Activated CD4-positive, alpha-beta T cell treated with anti-CD3 and anti-CD28 coated beads, Interleukin-2, amount 50 U/mL, for 24 hours (primary cell): ENCODE measurements at places on chromosomes 12 and 14.

DNA sequence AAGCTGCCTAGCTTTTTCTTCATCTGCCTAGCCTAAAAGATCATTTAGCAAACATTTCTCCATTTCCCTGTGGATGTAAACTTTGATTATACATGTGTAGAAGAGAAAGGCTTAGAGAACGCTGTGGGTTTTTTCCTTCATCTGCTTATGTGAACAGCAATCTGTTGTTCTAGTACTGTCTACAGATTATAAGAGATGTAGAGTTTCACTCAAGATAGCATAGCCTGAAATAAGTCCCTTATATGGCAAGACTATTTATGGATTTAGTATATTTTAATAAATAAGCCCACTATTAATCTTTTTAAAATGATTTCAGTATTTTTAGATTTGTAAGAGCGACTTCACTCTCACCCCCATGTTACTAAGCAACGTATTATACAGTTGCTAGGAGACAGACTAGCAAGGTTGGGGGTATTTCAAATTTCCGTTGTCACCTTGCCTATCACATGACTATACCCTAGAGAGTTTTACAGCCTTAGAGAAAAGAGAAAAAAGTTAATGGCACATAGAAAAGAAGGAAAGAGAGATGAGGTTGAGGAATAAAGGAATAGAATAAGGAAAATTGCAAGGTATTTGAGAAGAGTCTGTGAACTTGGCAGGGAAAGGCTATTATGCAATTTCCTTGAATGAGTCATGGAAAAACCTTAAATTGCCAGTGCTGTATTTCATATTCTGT, 12.2 kb upstream of the TUBA1A start:
- peak; percentile 12 for DNase-seq

DNA sequence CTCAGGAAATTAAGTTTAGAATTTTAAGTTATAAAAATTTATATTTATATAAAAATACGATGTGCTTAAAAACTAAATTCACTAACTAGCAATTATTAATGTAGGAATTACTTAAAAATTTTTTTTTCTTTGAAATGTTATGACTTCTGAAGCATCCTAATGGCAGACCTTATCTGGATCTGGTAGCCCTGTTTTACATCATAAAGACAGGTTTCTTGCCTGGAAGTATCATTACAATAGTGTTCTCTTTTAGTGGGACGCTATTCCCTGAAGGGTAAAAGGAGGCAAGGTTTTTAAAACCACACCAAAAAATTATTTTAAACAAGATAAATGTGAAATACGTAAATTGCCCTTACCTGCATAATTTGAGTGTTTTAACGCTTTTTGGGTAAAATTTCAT, 2.1 kb downstream of the WDR20 start:
- DNase-seq = no peak

- DNase-seq = no peak
Observed at GRCh38 chr12:46548605-46549071, 176.1 kb upstream of the SLC38A2 start.

- no peak for DNase-seq
Observed at GRCh38 chr12:45298721-45299692, 83.1 kb downstream of the ANO6 start.

DNA sequence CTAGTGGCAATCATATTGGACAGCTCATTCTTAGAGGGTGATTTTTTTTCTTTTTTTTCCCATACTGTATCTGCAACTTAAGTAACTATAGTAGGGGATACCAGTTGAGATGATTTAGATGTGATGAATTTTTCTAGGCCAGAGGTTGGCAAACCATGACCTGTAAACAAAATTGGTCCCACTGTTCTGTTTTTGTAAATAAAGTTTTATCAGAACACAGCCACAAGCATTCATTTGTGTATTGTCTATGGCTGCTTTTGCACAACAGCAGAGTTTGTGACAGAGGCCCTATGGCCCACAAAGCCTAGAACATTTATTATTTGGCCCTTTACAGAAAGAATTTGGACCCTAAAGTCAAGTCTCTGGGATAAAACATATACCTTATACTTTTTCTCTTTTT, 11.4 kb downstream of the ARF6 start:
- DNase-seq = no peak

DNA sequence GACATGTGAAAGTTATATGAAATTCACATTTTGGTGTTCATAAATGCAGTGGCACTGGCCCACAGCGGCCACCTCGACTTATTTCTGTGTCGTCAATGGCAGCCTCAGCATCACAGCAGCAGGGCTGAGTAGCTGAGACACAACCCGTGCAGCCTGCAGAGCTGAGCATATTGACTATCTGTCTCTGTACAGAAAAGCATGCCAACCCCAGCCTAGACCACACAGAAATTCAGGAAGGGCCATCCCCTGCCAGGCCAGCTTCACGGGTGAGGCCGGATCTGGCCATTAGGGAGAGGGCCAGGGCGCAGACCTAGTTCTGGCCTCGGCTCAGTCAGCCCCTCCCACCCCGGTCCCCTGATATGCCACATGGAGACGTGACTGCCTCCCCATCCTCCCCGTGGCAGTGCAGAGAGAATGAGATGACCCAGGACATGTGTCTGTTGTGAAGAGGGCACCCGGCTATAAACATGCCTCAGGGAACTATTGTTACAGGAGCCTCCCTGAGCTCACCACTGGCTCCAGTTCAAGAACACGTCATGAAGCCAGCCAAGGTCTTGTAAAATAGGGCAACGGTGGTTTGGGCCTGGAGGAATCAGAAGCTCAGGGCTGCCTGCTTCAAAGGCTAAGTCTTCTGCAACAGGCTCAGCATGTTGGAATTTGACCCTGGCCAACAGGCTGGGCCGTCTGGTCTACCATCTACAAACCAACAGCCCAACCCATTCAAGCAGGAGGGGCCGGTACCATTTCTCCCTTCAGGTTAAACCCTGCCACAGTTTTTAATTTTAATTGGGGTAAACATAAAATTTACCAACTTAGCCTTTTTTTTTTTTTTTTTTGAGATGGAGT, 25.5 kb downstream of the SCARB1 start:
- DNase-seq = no peak

- no peak for DNase-seq
Observed at GRCh38 chr12:109625131-109625559, 51.6 kb downstream of the MVK start.

DNA sequence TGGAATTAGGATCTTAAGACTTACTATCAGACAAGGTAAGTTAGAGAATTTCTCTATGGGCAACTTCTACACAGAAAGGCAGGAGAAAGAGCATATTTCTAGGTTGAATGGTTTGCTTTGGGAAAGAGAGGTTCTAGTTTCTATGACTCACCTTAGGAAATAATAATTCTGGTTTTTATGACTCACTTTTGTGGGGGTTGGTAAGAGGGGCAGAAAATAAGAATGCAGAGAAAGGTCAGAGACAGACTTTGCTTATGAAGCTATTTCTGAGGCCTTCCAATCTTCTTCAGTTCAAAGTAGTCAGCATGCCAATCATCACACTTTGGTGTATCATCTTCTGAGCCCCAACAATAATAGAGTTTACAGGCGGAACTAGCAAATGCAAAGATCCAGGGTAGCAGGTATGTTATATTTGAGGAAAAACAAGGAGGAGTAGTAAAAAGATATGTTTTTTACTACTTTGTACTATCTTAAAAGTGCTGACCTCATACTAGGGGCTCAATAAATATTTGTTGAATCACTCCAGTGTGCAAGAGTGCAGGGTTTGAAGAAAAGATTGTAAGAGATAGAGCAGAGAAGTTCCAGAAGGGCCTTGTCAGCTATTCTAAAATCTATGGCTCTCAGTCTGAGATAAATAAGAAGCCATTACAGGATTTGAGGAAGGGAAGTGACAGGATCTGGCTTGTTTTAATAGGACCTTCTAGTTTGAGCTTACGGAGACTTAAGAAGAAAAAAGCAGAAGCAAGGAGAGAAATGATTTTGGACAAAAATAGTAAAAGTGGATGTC, 56.7 kb upstream of the LRFN5 start:
- no peak for DNase-seq

- no peak for DNase-seq
Observed at GRCh38 chr14:76777721-76778120, 16.5 kb downstream of the VASH1 start.

DNA sequence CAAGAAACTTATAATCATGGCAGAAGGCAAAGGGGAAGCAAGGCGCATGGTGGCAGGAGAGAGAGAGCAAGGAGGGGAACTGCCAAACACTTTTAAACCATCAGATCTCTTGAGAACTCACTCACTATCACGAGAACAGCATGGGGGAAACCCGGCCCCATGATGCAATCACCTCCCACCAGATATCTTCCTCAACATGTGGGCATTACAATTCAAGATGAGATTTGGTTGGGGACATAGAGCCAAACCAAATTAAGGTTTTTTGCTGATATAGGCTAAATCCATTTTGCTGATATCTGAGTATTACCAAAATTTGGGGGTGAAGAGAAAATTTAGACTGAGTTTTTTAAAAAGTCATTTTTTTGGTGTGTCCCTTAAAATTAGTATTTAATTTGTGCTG, 54.9 kb upstream of the TMX1 start:
- DNase-seq = no peak

- no peak for DNase-seq
Observed at GRCh38 chr12:114767906-114768722, 84.1 kb upstream of the TBX3 start.

DNA sequence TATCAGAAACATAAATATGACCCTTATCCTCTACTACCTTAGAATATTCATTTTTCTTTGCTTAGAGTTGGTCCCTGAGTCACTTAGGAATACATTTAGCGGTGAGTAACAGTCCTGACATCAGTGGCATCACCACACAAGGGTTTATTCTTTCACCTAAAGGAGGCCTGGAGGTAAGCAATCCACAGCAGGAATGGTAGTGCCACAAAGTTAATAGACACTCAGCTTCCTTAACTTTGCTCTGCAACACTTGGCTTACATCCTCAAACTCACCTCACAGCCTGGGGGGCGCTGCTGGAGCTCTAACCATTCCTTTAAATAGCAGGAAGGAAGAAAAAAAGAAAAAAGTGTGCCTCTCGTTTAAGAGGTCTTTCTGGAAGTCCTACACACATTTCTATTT, 29.1 kb downstream of the BBOF1 start:
- DNase-seq = no peak

- peak; percentile 14 for DNase-seq
Observed at GRCh38 chr12:76144245-76144549, 59.7 kb upstream of the NAP1L1 start.

DNA sequence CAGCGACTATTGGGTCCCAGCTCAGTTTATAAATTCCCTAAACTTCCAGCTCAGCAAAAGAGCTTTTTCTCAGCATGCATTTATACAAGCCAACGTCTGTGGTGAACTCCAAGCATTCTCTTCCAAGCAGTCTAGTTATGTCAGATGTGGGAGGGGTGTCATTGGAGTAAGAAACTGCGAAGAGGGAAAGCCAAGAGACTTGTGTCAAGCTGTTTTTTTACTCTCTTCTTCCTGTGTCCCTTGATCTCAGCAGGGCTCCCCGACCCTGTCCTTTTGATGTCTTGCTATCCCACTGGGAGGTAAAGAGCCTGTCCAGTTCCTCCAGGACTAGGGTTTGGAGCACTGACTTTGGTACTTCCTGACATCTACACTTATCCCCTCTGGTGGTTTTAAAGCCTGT, 69.0 kb downstream of the PPM1H start:
- DNase-seq = no peak

DNA sequence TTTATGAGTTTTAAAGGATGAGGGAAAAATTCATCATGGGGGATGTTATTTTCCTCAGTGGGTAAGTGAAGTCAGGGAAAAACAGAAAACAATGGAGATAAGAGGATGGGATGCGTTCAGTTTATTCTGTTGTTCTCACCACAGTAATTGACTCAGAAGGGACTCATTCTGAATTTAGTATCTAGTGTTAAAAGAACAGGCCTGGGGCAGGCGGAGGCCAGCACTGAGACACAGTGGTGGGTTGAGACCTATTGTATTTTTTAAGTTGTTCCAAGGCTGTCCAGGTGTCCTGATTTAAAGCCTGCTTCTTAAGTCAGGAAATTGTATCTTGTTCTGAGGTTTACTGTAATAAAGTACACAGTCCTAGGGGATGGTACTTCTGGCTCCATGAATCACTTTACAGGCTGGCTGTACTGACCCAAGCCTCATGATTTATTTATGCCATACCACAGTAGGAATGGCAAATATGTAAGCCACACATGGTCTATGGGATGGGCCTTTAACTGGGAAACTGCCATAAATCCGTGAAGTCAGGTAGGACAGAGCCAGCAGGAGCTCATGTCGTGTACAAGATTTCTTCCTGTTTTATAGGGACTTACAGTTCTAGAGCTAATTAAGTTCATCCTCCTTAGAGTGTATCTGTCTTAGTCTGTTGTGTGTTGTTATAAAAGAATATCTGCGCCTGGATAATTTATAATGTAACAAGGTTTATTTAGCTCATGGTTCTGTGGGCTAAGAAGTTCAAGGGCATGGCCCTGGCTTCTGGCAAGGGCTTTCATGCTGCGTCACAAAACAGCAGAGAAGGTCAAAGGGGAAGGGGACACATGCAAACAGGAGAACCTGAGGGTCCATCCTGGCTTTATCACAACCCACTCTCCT, 244.1 kb downstream of the FBXL14 start:
- no peak for DNase-seq

DNA sequence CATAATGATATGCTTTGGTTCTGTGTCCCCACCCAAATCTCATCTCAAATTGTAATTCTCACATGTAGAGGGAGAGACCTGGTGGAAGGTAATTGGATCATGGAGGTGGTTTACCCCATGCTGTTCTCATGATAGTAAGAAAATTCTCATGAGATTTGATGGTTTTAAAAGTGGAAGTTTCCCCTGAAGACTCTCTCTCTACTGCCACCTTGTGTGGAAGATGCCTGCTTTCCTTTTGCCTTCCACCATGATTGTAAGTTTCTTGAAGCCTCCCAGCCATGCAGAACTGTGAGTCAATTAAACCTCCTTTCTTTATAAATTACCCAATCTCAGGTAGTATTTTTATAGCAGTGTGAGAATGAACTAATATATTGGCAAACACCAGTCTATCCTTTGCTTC, 260.4 kb upstream of the PPFIA2 start:
- no peak for DNase-seq

GRCh38 chr12:88952562-88952942, 372.3 kb upstream of the KITLG start:
- no peak for DNase-seq

DNA sequence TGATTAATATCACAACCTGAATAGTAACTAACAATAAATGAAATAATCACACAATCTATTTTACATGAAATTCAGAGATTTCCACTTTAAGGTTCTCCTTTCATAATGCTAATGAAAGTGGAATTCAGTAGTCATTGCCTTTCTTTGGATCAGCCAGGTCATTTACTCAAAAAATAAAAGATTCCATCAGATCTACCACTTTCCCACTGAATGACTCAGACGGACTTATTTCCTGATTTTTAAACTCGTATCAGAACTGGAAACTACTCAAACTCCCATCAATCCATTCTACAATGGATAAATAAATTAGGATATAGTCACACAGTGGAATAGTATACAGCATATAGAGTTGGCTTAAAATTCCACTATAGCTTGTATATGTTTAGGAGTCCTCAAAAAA, 237.1 kb downstream of the MED13L start:
- DNase-seq = no peak

- no peak for DNase-seq
Observed at GRCh38 chr14:32477396-32477795, 148.3 kb downstream of the AKAP6 start.

GRCh38 chr12:55693323-55694187, 14.1 kb downstream of the ITGA7 start:
- no peak for DNase-seq

- DNase-seq = no peak
Observed at GRCh38 chr14:105411017-105411941, 8.3 kb upstream of the MTA1 start.
